ENCODE measurements at places on chromosomes 3 and 15.

DNA sequence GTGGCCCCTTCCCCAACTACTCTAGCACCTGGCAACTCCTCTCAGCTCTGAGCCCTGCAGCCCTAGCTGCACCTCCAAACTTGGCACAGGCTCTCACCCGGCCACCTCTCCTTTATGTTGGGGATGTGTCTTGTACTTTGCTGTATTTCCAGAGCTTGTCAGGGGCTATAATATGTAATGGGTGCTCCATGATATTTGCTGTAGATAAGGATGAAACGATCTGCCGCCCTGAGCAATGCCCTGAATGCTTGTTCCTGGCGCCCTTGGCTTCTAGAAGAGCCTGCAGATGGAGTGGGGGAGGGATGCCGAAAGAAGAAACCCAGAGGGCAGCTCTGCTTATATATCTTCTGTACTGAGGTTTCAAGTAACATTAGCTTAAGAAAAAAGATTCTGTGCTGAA, 35.9 kb upstream of the ZBTB38 start:
- DNase-seq: no peak

DNA sequence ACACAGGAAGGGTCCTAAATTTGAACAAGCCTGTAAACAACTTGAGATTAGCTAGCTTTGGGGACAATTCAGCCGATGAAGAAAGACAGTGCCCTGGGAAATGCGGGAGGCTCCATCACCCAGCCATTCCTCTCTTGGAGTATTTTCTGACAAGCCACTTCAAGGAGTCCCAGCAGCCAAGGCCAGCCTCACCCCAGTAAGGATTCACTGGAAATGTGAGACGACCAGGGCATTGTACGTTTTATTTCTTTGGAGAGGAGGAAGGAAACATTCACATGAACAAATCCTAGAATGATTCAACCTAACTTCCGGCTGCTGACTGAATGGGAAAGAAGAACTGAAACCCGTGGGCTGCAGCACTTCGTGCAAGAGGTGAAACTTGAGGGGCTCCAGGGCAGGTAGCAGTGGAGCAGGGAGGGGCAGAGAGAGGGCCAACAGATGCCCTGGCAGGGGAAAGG, 116.4 kb upstream of the ARHGEF3 start:
- DNase-seq: no peak

DNA sequence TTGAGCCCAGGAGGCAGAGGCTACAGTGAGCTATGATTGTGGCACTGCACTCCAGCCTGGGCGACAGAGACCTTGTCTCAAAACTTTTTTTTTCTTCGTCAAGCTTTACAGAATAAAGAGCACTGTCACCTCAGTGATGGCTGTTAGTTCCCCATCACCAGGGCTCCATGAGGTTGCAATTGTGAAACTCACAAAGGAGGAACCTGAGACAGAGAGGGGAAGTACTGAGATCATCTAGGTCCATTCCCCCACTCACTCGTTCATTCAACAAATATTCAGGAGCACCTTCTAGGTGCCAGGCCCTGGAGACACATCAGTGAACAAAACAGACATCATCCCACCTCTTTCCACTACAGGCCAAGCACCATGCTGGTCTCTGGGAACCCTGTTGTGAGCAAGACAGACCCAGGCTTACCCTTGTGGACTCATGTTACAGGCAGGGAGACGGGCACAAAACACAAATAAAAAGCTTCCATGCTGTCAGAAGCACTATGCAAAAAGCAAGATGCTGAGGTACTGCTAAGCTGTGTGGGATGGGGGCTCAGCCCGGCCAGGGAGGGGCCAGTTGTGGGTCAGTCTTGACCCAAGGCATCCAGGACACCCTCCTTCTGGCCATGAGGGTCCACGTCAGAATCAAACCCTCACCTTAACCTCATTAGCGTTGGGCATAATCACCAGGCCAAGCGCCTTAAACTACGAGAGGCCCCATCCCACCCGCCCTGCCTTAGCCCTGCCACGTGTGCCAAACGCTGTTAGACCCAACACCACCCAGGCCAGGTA, 2.1 kb upstream of the RHO start:
- DNase-seq: no peak

GRCh38 chr15:79989682-79990081, 18.7 kb upstream of the BCL2A1 start:
- DNase-seq: no peak
